Stimulated activated CD4-positive, alpha-beta T cell treated with anti-CD3 and anti-CD28 coated beads, Interleukin-15, amount 100 ng/mL, for 48 hours (primary cell): ENCODE measurements at places on chromosomes 5 and 9.
A peak's percentile ranks its signal among the peaks of the same experiment; 100 is the strongest.

DNA sequence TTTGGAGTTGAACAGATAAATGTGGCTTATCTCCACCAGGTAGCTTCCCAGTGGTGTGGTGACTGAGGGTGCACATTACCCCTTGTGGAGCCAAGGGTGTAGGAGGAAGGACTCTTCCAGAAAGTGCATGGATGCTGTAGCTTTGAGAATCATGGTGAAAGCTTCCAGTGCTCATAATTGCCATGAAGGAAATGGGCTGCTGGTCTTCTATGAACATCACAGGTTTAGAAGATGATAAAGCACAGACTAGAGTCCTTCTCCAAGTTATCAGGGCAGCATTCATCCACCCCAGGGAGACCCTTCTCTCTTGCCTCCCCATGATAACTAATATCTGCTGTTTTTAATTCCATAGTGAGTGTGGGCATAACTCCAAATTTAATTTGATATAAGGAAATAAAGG is 93.4 kb upstream of the CHD1 start:
- no peak for DNase-seq

- DNase-seq, result no peak
Measured at GRCh38 chr5:169251333-169252084, 49.4 kb downstream of the SLIT3 start.

DNA sequence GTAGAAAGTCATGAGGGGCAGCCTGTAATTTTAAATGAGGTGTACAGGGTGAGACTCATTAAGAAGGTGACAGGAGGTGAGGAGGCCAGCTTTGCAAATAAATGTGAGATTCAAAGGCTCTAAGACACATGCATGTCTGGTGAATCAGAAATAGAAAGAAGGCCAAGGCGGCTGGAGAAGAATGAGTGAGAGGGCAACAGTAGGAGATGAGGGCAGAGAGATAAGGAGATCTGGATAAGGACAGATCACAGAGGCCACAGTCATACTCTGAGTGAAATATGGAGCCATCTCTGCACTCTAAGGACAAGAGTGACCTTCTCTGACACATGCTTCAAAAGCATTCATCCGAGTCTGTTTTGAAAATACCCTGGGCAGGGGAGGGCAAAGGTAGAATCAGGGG is 90.7 kb downstream of the RAD23B start:
- DNase-seq, result no peak

- DNase-seq, result no peak
Measured at GRCh38 chr9:109787735-109788134, 7.7 kb downstream of the PALM2AKAP2 start.

DNA sequence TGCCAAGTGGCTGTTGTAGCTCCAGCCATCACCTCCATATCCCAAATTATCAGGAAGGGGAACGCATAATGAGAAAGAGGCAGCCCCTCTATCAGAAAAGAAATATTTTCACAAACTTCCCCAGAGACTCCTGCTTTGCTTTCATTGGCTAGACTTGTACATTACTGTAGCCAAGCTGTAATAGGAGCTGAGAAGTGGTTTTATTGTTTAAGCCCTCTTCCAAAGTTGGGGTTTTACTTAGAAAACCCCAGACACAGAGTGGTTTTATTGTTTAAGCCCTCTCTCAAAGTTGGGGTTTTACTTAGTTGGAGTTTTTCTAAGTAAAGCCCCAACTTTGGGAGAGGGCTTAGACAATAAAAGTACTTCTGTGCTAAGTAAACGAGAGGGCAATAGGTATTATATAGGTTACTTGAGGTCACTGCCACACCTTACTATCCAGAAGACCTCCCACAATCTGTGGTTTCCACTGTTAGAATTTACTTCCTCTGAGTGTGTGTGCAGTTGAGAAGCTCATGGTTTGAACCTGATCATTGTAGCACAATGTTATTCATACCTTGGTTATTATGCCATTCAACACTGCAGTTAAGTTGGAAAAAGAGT is 215.7 kb upstream of the OTULINL start:
- DNase-seq, result no peak

DNA sequence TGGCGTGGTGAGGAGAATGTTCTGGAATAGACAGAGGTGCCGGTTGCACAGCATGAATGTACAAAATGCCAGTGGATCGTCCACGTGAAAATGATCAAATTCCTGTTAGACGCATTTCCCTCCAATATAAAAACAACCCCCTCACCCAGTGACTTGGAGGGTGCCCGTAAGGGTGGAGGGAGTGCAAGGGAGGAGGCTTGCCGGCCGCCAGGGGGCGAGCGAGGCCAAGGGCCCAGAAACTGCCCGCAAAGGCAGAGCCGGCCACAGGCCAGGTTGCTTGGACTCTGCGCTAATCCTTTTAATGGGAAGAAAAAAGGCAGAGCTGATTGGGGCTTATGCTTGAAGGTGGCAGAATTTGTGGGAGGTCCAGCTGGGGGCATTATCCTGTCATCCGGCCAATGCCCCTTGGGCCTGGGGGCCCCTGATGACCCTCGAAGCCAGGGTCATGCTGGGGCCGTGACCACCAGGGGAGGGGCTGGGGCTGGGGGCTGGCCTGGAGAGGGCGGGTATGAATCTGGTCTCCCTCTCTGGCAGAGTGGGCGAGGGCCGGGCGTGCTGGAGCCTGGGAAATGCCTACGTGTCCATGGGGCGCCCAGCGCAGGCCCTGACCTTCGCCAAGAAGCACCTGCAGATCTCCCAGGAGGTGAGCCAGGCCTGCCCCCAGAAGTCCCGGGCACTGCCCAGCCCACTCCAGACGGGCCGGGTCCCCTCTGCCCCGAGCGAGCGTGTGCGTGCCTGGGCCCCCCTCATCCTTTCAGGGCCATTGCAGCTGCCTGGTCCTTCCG is 12.0 kb downstream of the GPSM1 start:
- DNase-seq, result no peak

- DNase-seq, result no peak
Measured at GRCh38 chr5:73954381-73954780, 328.4 kb downstream of the ARHGEF28 start.

GRCh38 chr9:125568621-125569020 is 138.4 kb downstream of the MAPKAP1 start:
- DNase-seq, result no peak

GRCh38 chr9:128159522-128159783 is 612 bp upstream of the BBLN start:
- DNase-seq, result peak; percentile 18

DNA sequence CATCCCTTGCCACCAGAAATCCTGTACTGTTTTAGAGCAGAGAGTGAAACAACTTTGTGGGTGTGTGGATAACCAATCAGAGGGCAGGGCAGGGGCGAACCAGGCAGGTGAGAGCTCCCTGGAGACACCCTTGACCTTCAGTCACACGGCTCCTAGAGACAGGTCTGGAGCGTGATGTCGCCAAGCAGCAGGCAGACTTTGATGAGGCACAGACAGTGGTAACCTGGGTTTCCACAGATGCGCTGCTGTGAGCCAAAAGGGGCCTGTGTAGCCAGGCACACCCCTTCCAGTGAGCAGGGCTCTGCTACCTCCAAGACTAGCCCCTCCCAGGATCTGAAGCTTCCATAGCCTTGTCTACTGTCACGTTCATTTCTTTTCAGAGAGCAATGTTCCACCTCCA is 317.8 kb upstream of the ADCY2 start:
- no peak for DNase-seq

- DNase-seq, result no peak
Measured at GRCh38 chr5:84303315-84303714, 81.4 kb downstream of the EDIL3 start.

DNA sequence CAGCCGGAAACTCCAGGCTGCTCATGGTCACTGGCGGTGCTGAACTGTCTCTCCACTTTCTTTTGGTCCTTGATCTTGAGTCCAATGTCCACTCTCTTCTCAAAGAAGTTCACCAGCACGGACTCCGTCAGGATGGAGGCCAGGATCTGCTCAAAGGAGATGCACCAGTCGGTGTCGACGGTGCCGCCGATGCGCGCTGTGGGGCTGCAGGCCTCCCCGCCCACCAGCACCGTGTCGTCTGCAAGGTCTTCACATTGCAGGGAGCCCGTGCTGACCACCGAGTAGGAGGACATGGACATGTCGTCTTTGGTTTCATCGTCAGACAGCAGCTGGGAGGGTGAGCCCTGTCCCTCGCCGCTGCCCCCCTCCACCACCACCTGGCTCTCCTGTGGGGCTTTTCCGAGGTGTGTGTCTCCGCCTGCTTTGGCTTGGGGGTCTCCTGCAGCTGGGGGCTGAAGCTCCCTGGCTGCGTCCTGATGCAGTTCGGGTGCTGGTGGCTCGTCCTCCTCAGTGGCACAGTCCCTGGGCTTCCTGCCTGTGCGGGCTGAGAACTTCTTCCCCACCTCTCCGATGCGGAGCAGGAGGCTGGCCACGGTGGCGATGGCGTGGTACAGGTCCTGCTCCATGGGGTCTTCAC is 5.0 kb upstream of the MRNIP start:
- no peak for DNase-seq

GRCh38 chr5:127425868-127426267 is 91.6 kb upstream of the PRRC1 start:
- DNase-seq, result no peak

- DNase-seq, result no peak
Measured at GRCh38 chr5:135207866-135208265, 173.8 kb upstream of the PITX1 start.

GRCh38 chr5:180801596-180802324 is 846 bp downstream of the MGAT1 start:
- no peak for DNase-seq

DNA sequence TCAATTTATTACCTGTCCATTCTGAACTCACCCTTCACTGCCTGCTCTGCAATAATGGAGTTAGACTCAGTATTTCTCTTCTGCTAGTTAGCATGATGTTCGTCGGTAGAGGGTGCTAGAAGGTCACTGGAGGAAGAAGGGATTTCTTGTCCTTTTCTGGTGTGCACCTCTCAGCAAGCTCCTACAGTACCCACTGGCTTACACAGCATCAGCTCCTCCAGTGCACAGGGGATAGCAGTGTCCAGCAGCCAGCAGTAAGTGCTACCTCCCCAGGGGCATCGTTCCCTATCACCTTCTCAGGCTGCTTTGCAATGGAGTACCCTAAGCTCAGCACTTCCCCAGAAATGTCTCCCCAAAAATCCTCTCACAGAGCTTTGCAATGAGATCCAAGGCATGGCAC is 45.9 kb upstream of the APC start:
- DNase-seq, result no peak

DNA sequence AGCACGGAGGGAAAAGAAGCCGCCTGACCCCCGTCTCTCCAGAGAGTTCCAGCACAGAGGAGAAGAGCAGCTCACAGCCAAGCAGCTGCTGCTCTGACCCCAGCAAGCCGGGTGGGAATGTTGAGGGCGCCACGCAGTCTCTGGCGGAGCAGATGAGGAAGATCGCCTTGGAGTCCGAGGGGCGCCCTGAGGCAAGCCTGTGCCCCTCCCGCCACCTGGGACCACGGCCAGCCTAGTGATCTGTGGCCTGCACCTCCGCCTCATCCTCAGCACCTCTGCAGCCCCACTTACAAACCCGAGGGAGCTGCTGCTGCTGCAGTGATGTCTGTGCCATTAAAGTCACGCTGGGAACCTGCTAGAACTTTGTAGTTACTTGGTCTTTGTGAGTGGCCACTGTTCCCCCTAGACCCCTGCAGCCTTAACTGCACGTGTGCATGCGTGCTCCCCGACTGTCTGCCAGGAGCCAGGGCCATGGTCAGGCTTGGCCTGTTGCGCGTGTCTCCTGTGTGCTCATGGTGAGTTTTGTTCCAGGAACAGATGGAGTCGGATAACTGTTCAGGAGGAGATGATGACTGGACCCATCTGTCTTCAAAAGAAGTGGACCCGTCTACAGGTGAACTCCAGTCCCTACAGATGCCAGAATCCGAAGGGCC is 12.5 kb downstream of the SQSTM1 start:
- no peak for DNase-seq

DNA sequence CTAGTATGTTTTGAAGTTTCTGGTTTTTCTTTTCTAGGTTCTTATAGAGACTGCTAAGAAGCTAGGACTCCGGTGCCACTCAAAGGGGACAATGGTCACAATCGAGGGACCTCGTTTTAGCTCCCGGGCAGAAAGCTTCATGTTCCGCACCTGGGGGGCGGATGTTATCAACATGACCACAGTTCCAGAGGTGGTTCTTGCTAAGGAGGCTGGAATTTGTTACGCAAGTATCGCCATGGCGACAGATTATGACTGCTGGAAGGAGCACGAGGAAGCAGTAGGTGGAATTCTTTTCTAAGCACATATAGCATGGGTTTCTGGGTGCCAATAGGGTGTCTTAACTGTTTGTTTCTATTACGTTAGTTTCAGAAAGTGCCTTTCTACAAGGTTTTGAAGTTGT is 52.2 kb downstream of the MTAP start:
- DNase-seq, result no peak

DNA sequence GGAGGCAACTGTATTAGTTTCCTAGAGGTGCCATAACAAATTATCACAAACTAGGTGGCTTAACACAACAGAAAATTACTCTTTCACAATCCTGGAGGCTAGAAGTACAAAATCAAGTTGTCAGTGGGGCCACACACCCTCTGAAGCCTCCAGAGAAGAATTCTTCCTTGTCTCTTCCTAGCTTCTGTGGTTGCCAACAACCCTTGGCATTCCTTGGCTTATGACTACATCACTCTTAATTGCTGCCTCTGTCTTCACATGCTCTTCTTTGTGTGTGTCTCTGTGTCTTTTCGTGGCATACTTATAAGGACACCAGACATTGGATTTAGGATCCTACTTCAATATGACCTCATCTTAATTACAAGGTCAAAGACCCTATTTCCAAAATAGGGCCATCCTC is 327.5 kb downstream of the CHSY3 start:
- no peak for DNase-seq

- no peak for DNase-seq
Measured at GRCh38 chr5:115490596-115490995, 54.0 kb downstream of the FEM1C start.

- DNase-seq, result no peak
Measured at GRCh38 chr9:105062222-105062855, 134.4 kb upstream of the ABCA1 start.

- no peak for DNase-seq
Measured at GRCh38 chr5:42656651-42657015, 100.0 kb upstream of the CCDC152 start.

DNA sequence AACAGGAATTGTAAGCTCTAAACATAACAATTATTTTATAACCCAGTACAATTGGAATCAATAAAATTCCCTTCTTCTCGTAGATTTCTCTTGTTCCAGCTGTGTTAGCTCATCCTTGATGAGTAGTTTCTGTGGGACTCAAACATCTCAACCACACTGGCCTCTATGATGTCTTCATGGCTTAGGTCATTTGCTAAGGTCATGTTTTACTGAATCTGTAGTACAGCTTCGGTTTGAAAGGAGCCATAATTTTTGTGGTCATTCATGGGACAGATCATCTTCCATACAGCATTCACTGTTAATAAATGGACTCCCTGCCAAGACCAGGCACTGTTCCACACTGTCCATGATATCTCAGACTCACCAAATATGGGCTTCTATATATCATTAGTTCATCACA is 369.0 kb upstream of the RFX3 start:
- no peak for DNase-seq

DNA sequence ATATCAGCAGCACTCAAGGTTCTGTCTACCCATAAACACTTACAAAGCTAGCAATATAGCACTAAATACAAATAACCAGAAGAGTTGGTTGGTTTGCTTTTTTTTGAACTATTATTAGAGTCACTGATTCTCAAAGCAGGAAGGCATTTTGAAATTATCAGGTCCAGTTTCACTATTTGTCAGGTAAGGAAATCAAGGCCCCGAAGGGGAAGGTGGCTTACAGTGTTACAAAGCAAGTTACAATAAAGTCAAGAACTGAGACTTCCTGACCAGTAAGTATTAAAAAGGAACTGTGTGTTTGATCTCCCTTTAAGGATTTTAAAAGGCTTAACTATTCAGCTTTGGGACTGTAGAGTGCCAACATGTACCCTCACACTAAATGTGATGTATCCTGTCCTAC is 10.8 kb downstream of the C5orf15 start:
- no peak for DNase-seq

GRCh38 chr9:71403106-71403505 is 281.7 kb upstream of the TRPM3 start:
- no peak for DNase-seq
